MM.1S (cell line): ENCODE measurements at places on chromosomes 2 and 18.

GRCh38 chr2:74530239-74531187, 780 bp downstream of the HTRA2 start:
- DNase-seq = peak; percentile 69

- DNase-seq = no peak
Observed at GRCh38 chr18:79559436-79559835, 120.2 kb upstream of the CTDP1 start.

DNA sequence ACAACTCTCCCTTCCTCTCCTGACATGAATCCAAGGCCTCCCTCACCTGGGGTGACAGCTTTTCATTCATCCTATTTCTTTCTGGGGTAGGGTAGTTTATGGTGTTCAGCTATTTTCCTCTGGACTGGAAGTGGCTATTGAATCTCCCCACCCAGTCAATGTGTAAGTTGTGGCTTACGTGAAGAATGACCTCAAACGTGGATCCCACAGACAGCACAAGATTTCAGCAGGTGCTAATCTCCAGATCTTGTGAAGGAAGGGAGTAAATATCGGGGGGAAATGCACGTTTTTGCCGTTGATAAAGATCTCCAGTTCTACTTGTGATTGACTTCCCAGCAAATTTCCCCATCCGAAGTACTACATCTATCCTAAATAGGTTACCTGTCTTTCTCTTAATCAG, 71.4 kb upstream of the THOC1 start:
- no peak for DNase-seq

DNA sequence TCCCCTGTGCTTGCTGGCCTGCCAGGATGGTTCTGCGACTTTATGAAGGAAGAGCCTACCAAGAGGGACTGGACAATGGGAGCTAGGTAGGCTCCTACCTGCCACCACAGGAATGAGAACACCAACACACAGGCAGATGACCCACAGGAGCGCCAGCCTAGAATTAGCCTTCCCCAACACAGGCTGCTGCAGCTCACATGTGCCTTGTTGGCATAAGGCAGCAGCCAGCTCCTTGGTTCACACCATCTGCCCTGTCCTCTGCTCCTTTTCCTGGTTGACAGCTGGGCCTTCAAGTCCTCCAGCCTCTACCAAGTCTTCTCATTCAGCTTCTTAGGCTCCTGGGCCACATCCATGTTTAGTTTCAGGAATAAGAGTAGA, 705.4 kb upstream of the RAB6C start:
- DNase-seq = no peak

- no peak for DNase-seq
Observed at GRCh38 chr18:70333757-70334156, 44.9 kb downstream of the SOCS6 start.

DNA sequence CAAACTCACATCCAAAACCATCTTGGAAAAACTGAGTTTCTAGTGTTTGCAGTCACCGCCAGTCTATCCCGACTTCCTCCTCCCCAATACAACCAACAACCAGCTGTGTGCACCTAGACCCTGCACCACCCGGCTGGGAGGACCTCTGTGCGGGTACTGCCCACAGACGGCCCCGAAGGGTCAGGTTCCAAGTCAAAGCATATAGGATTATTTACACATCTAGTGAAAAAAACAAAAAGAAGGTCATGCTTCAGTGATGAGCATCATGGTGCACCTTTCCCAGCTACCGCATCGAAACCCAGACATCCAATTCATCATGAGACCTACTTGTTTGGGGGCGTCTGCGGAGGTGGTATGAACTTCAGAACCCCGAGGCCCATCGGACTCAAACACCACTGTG, 124.8 kb downstream of the ZNF516 start:
- no peak for DNase-seq

- peak; percentile 50 for DNase-seq
Observed at GRCh38 chr18:24246143-24246542, 107.3 kb downstream of the CABYR start.

DNA sequence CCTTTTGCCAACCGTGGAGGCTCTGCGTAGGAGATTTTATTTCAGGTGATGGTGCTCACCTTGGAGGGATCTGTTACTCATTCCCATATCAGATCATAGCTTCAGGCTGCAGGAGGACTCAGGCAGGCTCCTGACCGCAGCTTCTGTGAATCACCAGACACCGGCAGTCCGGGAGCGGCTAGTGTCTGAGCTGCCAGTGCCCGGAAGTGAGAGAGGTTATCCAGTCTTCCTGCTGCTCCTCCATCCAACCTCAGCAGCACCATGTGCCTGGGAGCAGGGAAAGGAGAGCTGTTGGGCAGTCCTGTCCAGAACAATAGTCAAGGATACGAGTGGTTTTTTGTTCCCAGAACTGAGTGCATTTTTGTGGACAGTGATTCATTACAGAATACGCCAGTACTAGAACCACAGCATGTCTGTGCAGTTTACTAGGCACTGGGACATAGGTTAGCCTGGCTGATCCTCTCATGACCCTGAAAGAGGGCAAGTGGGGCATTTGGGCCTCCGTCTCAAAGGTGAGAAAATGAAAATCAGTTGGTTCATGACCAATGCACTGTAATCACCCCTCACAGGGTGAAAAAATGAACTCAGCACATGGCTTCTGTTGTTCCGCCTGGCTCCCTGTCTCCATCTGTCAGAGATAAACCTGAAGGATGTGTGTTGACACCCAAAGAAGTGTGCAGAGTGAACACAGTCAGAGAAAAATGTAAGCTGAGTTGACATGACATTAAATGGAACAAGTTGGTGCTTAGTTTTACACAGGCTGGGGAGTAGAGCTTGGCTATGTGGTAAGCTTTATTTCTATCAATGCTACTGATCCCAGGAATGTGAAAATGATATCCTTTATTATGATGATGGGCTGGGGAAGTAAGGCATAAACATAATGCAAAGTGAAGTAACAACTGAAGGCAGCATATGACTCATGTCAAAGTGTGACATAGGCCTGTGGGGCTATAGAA, 12.2 kb downstream of the FHOD3 start:
- DNase-seq = no peak

DNA sequence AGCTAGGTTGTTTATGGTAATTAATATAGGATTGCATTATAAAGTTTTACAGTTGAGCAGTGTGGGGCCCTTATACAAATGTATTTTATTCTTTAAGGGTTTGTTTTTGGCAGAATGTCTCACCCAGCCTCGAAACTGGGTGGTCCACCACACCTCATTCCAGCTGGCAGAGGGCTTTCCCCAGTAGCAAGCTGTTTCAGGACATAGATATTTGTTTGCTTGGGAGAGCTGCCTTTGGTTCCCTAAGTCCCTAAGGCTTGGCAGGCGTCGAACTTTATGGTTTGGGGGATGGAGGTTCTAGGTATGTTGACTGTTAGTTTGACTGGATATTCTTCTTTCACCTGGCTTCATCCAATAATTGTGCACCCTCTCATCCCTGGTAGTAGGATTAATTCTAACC, 205.9 kb downstream of the KCNS3 start:
- DNase-seq = no peak

DNA sequence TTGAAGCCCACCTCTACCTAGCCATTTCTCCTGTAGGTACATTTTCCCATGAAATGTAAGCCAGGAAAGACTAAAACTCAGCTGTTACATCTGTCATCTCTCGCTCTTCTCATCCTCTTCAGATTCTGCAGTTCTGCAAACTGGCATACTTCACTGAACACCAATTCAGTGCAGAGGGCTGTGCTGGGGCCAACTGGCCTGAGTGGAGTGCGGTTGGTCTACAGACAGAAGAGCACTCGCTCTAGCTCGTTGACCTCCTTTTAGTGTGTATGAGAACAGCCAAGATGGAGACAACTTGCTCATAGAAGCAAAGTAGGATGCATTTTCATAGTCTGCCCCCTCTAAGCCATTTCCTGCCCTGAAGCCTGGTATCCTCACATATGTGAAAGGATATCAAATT, 862.6 kb downstream of the BCL11A start:
- no peak for DNase-seq

DNA sequence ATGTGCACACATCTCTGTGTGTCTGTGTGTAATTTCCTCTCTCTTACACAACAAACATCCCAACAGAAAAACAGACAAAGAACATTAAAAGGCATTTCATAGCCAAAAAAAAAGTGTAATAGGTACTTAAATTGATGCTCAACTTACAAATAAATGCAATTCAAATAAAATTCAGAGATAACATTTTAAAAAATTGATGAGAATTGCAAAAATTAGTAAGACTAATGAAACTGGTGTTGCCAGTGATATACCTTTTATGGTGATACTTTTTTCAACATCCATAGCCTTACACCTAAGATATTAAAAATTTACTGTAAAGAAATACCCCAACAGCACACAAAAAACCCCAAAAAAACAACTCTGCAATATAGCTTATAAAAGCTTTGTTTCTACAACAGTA, 76.0 kb downstream of the SS18 start:
- DNase-seq = no peak

DNA sequence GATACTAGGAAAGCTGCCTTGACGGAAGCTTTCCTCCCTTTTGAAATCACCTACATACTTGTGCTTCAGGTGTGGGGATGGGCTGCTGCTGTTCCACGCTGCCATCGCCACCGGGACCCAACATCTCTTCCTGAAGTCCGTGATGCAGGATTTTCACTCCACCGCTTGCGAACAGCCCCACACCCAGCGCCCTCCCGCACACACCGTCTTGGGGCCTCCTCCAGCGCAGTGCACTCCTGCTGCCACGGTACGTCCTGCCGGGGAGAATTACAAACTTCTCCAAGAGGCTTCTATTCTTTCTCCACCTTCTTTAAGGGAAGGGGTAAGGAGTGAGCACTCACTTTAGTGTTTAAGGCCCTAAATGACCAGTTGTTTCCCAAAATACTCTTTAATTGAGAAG, 58.2 kb downstream of the HRH4 start:
- DNase-seq = no peak

GRCh38 chr2:172888714-172889669, 153.3 kb downstream of the RAPGEF4 start:
- no peak for DNase-seq

GRCh38 chr2:26318950-26319349, 27.0 kb upstream of the SELENOI start:
- no peak for DNase-seq

DNA sequence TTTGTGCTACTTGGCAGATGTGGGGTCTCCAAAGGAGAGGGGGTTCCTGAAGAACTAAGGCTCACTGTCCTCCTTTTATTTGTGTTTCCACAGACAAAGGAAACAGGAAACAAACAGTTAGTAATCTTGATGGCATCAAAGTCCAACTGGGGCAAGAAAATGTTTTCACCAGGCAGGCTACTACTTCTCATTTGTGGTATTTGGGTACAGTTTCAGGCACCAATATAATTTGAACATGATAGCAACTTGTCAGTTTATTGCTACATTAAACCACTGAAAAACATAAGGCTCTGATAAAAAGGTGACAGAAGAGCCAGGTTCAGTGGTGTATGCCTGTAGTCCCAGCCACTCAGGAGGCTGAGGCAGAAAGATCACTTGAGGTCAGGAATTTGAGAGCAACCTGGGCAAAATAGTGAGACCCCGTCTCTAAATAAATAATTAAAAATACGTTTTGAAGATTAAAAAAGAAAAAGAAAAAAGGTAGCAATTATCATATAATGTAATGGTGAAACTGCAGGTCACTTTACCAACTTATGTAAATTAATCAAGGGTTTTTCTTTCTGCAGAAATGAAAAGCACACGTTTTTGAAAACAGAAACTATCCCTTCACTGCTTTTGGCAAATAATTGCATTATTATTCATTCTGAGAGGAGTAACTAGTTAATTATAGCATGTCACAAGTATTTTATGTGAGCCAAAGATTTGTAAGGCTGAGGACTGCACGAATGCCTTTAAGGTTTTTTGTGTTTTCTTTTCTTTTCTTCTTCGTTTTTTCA, 157.5 kb upstream of the CAVIN2 start:
- no peak for DNase-seq

DNA sequence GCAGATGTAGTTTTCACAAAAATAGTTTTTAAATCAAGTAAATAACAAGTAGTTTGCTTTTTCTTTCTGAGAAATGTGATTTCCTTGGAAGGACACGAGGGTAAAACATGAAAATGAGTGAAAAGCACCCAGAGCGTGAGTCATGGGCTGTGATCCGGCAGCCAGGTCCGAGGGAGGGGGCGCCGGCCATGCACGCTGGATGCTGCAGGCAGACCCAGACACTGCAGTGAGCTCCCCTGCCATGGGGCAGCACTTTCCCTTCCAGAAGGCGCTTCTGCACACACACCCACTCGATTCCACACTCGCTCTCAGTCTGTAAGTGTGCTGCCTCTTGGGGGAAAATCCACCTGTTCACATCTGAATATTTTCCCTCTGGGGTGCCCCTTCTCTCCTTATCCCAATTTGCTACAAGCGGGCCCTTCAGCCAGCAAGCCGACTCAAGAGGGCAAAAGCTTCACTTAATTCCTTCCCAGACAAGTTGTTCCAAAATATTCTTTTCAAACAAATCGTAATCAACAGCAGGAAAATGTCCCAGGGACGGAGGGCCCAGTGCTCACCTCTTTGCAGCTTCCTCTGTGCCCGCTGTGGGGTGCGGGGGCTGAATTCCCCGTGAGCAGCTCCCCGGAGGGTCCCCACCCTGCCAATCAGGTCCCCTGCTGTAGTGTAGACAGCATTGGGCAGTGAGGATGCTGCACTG, 87.0 kb upstream of the ID2 start:
- DNase-seq = no peak

GRCh38 chr2:235770909-235771820, 277.3 kb downstream of the AGAP1 start:
- DNase-seq = no peak

DNA sequence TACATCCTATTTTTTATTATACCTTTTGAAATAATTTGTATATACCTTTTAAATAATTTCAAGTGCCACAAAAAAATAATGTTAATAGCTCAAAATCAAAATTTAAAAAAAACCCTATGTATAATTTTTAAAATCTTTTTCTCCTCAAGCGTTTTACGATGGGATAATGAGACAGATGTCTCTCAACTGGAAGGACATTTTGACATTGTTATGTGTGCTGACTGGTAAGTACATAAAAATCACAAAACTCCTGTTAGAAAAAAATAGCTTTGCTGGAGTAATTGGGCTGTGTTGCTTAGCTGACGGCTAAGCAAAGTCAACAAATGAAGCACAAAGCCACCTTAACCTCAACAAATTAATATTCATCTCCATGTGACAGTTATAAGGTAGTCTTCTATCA, 198.0 kb upstream of the SIX3 start:
- DNase-seq = no peak

- DNase-seq = no peak
Observed at GRCh38 chr2:142880279-142880678, 2.8 kb downstream of the KYNU start.

- DNase-seq = no peak
Observed at GRCh38 chr2:26401739-26402541, at the start of gene DRC1. Gene DRC1, plus strand, starts transcription at chr2:26401920. Its CDS starts 70 bp downstream, at chr2:26401990.

- DNase-seq = peak; percentile 57
Observed at GRCh38 chr2:96762529-96763311, 2.0 kb downstream of the CNNM4 start.

DNA sequence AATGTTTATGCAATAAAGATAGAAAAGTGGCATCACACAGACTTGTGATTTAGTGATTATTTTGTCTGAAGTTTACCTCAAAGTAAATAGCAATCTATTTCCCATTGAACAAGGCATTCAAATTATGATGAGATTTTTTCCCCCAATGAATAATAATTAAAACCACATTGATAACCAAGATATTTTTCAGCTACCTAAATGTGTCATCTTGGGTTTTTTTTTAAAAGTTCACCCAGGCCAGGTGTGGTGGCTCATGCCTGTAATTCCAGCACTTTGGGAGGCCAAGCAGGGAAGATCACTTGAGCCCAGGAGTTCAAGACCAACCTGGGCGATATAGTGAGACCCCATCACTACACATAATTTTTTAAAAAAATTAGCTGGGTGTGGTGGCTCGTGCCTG, 27.0 kb downstream of the MYOM1 start:
- no peak for DNase-seq
